Activated CD4-positive, alpha-beta memory T cell treated with anti-CD3 and anti-CD28 coated beads for 36 hours (primary cell): ENCODE measurements at places on chromosomes 4 and X.
A peak's percentile ranks its signal among the peaks of the same experiment; 100 is the strongest.

DNA sequence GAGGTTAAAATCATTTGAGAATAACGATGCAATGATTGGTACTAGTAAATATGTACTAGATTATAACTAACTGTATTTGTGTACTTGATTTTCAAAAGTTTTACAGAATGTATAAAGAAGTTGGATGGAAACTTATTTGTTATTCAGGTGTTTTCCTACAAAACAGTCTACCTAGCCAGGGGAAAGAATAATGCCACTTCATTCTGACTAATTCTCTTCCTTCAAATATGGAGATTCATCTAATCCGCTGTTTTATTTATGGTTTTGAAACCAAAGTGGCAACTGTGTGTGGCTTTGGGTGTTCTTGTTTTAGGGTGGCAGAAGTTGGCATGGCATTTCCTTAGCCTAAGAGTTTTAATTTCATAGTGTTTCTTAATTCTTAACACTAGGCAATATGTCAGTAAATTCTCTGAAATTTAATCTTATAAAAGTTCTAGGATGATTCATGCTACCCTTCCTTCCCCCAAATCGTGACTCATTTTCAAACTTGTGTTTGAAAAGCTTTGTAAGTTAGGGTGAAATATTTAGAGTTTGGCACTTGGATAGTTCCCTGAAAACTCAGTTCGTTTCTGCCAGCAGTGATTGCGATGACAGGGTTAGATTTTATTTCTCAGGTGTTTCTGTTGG is 62.6 kb downstream of the DCLK2 start:
- no peak for DNase-seq

- no peak for DNase-seq
Observed at GRCh38 chrX:154815274-154815818, 10.1 kb upstream of the MPP1 start.

DNA sequence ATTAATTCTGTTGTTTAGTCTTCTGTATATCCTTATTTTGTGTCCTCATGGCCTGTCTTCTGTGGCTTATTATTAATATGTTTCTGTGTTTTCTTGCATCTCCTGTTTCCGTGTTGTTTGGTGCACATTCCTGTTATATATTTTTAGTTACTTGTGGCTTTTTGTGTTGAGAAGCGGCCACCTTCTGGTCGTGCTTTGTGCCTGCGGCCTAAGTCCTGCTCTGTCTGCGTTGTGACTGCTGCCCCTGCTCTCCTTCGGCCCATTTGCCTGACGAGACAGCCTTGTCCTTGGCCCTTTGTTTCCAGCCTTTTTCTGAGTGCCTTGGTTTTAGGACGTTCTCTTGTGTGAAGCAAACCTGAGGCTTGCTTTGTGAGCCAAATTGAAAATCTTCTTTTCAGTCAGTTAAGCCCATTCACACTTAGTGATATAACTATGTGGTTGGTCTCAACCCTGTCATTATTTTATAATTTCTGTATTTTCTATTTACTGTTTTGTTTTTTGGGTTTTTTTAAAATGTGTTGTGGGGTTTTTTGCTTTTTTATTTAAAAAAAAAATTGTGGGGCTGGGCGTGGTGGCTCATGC is 43.8 kb downstream of the TNIP2 start:
- no peak for DNase-seq

DNA sequence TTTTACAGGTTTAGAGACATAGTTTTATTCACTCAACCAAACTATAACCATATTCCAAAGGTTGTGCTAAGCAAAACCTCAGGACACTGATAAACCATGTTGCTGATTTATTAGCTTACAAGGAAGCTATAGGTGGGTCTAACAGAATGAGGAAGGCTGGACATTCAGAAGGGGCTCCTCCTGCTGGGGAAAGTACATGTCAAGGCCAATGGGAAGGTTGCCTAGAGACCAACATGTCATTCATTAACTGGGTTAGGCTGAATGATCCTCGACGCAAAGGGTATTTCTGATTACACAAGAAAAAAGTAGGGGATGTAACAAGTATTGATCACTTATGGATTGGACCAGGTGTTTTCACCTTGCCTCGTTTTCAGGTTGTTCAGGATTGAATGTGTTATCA is 30.3 kb downstream of the SLC10A6 start:
- DNase-seq = no peak

DNA sequence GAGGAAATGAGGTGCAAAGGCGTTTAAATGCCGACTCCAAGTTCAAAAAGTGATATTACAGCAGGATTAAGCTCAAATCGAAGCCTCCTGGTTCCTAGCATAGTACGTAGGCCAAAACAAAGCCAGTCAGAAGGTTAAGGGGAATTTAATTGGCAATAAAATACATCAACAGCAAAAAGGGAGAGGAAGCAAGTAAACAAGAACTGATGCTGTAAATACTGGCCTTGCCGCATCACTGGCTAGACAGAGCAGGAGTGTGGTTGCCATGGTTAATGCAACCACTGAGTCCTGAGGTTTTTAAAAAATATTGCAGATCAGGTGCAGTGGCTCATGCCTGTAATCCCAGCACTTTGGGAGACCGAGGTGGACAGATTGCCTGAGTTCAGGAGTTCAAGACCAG is 63.2 kb upstream of the FBXW7 start:
- no peak for DNase-seq

DNA sequence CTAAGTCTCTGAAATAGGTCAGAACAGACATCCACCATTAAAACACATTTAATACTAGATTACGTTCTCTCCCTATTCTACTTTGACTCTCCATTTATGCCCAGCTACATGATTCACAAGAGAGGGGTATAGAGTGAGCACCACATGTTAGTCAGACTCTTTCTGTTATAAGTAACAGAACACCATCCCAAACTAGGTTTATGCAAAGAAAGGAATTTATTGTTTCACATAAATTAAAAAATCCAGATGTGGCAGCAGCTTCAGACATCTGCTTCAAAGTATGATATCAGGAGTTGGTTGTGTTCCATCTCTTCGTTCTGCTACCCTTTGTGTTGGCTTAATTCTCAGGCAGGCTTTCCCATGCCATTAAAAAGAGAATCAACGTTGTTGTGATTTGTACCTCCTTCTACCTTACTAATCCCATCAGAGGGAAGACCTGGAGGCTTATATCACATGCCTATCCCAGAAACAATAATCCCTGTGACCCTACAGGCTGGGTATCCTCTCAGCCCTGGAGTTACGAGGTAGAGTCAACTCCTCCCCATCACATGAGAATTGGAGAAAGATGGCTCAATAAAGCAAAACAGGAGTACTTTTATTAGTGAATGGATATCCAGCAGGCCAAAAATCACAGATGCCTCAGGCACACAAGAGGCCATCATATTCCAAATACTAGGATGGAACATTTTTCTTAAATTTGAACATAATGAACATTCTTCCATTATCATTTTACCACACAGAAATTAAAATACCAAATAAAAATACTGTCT is 163.2 kb downstream of the SLC7A11 start:
- DNase-seq = no peak

- DNase-seq = no peak
Observed at GRCh38 chrX:19750028-19750782, 137.2 kb downstream of the SH3KBP1 start.

DNA sequence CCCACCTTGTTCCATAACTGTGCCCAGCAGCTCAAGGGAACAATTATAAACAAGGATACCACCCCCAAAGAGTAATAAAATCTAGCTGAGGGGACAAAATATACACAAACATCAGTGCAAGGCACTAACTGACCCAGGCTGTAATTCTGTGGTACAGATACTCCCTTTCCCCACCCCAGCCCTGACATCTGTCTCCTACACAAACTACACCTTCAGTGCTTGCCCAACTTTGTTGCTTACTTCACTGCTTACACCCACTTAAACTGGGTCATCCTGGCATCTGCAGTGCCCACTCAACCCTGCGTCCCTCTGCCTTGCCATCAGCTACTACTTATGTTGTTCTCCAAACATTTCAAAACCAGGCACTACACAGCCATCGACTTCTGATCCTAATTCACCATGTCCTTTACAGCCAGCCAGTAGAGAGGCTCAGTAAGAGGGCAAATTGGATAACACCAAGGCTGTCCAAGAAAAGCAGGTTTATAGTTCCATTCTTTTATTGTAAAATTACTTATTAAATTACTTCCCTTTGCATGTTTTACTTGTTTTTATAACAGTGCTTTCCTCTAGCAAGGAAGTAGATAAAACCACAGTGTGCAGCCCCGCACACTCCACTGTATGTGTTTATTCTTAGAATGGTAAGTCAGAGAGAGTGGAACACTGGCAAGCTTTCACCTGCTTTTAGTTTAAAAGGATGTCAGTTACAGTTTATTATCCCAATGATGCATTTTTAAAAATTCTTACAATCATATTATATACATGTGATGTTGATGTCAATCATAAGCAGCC is 149.6 kb downstream of the INPP4B start:
- peak; percentile 40 for DNase-seq

DNA sequence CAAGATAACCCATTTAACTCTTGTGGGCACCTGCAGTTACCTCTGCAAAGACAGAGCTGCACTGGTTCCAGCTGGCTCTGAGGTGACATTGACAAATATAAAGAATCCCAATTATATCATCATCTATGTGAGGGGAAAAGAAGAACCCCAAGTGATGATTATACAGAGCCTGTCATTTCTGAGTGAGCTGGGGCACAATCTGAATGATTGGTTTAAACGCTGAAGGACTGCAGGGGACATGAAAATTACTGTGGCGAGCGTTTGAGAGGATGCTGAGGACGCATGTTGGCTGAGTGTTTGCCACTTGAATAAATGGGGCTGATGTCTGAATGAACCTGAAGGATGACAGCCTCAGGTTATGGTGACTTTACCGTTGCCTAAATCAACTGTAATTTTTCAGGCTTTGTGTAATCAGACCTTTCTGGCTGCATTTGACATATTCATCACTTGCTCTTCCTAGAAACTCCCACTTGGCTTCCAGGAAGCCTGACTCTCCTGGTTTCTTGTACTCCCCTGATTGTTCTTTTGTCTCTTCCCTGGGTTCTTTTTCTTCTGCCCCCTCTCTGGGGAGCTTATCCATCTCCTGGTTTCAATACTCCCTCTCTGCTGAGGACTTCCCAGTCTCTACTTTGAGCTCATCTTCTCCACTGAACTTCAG is 4.1 kb upstream of the HSD17B10 start:
- DNase-seq = no peak

- DNase-seq = no peak
Observed at GRCh38 chr4:120918788-120919187, 3.7 kb downstream of the PRDM5 start.

DNA sequence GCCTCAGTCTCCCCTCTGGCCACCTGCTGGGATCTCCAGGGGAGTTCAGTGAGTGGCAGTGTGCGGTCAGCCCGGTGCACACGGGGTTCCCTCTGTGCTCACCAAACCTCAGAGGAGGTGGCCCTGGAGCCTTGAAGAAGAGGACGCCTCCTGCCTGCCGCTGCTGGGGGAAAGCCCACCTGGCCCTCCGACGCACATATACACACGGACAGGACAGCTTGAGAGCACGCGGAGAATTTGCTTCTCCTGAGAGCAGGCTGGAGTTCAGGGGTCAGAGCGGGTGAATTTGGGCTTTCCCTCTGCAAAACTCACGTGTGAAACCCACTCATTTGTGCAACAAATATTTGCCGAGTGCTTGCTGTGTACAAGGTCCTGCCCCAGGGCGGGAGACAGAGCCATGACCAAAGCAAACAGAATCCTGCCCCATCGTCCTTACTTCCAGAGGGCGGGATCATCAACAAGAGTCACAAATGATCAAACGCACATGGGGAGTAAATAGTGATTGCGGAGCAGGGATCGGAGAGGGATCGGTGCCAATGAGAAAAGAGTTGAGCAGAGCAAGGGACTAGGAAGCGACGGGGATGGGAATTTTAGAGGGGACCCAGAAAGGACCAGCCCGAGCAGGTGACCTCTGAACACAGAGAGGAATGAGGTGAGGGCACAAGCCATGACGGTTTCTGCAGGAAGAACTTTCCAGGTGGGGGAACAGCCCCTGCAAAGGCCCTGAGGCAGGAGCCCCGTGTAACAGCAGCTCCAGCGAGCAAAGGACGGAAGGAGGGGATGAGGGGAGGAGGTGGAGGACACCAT is 17.6 kb downstream of the BLOC1S4 start:
- no peak for DNase-seq

DNA sequence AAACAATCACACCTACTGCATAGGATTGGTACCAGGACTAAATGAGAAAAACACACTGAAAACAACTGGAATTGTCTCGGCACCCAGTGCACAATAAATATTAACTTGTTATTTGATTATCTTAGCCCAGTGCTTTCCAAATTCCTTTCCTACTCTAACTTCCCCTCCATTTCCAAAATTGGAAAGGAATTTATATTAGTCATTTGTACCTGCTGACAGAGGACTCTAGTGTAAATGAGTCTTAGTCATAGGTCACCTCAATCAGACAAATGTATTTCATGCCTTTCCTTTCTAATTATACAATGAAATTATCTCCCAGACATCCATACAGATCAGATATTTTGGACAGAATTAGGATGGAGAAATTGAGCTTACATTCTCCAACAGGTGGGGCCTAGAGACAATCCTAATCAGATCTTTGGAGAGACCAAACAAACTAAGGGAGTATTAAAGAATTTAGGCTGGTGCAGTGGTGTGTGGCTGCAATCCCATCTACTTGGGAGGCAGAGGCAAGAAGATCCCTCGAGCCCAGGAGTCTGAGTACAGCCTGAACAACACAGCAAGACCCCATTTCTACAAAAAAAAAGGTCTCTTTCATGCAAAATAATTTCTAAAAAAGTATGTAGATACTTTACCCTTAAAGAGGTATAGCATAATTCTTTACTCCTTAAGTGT is 10.1 kb downstream of the SH3D19 start:
- DNase-seq = no peak

GRCh38 chrX:133897593-133898163 is 87.7 kb downstream of the GPC3 start:
- no peak for DNase-seq

DNA sequence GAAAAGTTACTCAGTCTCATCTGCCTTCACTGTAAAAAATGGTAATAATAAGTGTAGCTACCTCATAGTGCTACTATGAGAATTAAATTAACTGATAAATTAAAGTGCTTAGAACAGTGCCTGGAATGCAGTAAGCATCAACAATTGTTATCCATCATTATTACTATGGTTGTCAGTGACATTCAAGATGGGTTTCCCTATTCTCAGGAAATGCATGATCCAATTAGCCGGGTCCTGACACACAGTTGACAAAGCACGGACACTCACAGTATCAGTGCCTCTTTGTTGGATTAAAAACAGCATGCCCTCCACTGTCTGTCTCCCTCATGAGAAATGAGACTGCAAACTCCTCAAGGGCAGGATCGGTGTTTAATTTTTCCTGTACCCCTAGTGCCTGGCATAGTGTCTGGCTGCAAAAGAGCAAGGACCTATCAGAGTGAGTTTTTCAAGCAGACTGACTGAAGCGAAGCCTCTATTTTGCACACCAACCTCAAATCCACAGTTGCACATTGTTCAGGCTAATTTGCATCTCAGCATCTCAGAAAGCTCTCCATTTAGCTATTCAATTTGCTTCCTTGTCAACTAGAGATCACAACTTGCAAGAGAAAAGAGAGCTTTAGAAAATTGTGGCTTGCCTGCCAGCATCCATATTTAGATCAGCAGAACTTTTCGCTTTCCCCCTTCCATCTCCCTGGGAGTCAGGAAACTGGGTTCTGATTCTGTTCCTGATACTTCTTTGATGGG is 122.9 kb downstream of the LDB2 start:
- no peak for DNase-seq
